ENCODE measurements at places on chromosomes 2 and 18. TPM values are rescaled to one million over a fixed set of nuclear protein-coding genes. Genes with fewer than 3 reads are reported as not detected.

Gene LRP1B
- total RNA-seq = 2.1 TPM

Gene EML6
- 21.1 TPM for total RNA-seq

Gene TP53I3
- 42.1 TPM for total RNA-seq

Gene FIGN
- 6.1 TPM for total RNA-seq

Gene NDC80
- total RNA-seq = 7.4 TPM

Gene ZNF513
- 14.4 TPM for total RNA-seq

Gene RANBP2
- total RNA-seq = 69.0 TPM

Gene PPP4R3B
- total RNA-seq = 66.7 TPM

Gene SLC5A7
- total RNA-seq = 0.53 TPM

Gene PIK3C3
- total RNA-seq = 59.1 TPM

Gene TMEM182
- 44.4 TPM for total RNA-seq

Gene FSHR
- not detected for total RNA-seq

Gene ANKRD30B
- not detected for total RNA-seq

Gene DSG4
- not detected for total RNA-seq

Gene MROH2A
- 0.53 TPM for total RNA-seq

Gene TBR1
- total RNA-seq = 0.29 TPM

Gene COL4A3
- 44.4 TPM for total RNA-seq

Gene SRD5A2
- total RNA-seq = 0.06 TPM

All from metanephros (tissue), 2 donors.